Astrocyte of the hippocampus (primary cell): ENCODE measurements at places on chromosomes 16 and 17.
A peak's percentile ranks its signal among the peaks of the same experiment; 100 is the strongest.

DNA sequence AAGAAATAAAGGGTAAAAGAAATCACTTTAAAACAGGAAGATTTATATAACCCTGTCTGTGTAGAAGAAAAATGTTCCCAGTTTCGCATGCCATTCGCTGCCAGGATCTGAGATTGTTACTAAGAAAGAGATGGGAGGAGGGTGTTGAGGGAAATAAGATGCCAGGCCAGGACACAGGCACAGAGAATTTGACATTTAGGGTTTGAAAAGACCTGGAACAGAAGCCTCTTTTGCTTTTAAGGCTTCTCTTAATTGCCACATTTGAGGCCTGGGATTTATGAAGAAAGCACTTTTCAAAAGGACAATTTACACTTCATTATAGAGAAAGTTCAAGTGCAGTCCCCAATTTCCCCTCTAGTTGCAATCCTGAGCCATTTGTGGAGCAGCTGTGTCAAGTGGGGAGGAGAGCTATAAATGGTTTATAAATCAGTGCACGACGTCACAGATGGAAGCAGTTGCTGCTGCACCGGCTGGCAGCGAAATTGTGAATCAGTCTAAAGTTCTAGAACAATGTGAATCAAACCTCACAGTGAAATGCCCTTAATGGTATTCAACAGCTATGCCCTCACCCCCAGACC, 26.5 kb upstream of the C16orf87 start:
- DNase-seq, result peak; percentile 71

- DNase-seq, result peak; percentile 68
These were observed 72.2 kb upstream of the CREBBP start for GRCh38 chr16:3952737-3953131.

DNA sequence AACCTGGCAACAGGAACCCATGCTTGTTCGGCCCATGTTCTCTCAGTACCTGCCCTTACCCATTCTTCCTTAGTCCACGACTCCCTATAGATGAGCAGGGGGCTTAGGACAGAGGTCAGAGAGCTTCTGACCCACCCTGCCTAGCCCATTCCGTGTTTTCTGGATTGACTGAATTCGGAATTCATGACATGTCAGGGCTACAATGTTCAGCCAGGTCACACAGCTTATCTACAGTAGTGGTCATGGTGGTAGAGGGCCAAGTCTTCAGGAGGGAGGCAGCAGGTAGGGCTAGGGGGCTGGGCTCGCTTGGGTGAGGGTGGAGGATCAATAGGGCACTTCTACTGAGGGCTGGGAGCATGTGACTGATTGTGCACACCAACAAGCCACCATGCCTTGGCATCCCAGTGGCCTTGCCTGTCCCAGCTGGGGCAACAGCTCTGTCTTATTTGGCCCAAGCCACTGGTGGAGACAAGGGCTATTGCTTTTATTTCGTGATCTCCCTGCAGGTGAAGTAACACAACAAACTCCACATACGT, 3.1 kb downstream of the HEXIM2 start:
- DNase-seq, result no peak

- no peak for DNase-seq
These were observed 115.9 kb downstream of the DYNLRB2 start for GRCh38 chr16:80656711-80657150.

DNA sequence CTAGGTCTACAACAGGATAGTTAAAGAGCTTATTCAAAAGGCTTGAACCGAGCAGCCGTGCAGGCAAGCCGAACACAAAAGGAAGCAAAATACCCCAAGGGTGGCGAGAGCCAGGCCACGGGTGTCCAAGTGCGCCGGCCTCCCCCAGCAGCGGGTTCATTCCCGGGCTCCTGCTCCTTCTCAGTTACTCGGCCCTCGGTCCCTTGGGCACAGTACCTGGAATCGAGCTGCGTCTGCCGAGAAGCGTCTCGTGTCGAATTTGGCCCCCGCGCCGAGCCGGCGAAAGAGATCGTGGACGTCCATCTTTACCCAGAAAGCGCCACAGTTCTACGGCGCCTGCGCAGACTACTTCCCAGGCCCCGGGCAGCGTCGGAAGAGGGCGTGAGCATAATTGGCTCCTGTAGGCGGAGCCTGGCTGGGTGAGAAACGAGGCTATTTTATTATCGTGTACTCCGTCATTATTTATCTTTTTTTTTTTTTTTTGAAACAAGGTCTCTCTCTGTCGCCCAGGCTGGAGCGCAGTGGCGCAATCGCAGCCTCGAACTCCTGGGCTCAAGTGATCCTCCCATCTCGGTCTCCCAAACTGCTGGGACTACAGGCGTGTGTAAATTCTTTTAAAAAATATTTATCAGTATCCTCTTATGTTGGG, at the start of gene DDX52:
Gene DDX52 (minus strand): TSS at position 329 of the 649 bp plus-strand sequence. CDS start 26 bp downstream, at position 303.
- DNase-seq, result peak; percentile 96

GRCh38 chr16:77805398-77805797, 17.0 kb downstream of the VAT1L start:
- DNase-seq, result peak; percentile 38

- peak; percentile 62 for DNase-seq
These were observed 898 bp downstream of the SNAI3 start for GRCh38 chr16:88685156-88686061.

DNA sequence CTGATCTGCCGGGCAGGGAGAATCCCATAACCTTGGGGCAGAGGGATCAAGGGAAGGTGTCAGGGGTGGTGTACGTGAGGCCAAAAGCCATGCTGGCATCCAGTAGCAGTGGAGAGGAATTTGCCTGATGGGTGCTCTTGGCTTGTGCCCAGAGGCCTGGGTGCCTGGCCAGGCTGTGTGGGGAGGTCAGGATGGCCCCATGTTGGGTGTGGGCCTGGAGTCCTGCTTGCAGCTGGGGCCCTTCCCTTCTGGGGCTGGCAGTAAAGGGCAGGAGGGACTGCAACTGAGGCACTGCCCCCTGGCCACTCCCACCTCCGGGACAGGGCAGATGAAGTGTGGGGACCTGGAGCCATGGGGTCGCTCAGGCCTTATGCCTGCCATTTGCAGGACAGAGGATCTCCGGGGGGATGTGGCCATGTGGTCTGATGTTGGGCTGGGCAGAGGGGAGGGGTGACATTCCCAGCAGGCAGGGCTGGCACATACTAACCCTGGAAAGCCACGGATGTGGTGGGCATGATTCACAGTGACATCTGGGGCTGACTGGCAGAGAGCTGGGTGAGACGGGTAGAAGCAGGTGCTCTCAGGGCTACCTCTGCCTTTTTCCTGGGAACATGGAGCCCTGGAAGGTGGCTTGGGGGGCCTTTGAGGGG, 3.5 kb downstream of the FMNL1 start:
- DNase-seq, result no peak
